ENCODE measurements at places on chromosomes 2 and 18.

GRCh38 chr18:2180586-2180985, 390.7 kb downstream of the METTL4 start:
- no peak for DNase-seq

- DNase-seq, result no peak
Observed at GRCh38 chr2:75289771-75290170, 90.5 kb upstream of the TACR1 start.

GRCh38 chr2:3214065-3214464, 163.6 kb downstream of the EIPR1 start:
- DNase-seq, result no peak

- DNase-seq, result no peak
Observed at GRCh38 chr2:168180483-168180882, 66.9 kb downstream of the STK39 start.

GRCh38 chr2:69584127-69584889, 59.2 kb downstream of the AAK1 start:
- no peak for DNase-seq

GRCh38 chr2:86775338-86775737, 15.4 kb downstream of the CD8A start:
- DNase-seq, result no peak

- DNase-seq, result no peak
Observed at GRCh38 chr2:11067221-11068078, 87.8 kb upstream of the SLC66A3 start.

DNA sequence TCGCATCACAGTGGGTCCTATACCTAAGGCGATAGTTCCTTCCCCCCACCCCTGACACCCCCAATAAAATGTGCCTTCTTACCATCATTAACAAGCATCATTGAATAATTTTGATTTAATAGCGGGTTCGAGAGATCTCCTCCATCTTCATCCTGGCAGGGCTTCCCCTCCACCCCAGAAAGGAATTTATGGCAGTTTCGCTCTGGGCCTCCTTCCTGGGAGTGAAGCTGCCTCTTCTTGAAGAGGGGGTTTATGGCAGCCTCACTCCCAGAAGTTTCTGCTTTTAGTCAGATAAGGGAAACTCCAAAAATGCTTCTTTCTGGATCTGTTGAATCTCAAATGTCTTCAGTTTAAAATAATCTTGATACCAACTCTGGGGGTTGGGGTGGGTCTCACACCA, 45.7 kb downstream of the RRM2 start:
- no peak for DNase-seq

DNA sequence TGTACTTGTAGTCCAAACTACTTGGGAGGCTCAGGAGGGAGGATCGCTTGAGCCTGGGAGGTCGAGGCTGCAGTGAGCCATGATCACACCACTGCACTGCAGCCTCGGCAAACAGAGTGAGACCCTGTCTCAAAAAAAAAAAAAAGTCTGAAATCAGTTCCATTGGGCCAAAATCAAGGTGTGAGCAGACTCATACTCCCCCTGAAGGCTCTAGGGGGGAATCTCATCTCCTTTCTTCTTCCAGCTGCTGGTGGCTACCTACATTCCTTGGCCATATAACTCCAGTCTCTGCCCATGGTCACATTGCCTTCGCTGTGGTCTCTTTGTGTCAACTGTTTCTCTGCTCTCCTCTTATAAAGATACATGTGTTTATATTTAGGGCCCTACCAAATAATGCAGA, 234.0 kb downstream of the LRRTM1 start:
- no peak for DNase-seq

DNA sequence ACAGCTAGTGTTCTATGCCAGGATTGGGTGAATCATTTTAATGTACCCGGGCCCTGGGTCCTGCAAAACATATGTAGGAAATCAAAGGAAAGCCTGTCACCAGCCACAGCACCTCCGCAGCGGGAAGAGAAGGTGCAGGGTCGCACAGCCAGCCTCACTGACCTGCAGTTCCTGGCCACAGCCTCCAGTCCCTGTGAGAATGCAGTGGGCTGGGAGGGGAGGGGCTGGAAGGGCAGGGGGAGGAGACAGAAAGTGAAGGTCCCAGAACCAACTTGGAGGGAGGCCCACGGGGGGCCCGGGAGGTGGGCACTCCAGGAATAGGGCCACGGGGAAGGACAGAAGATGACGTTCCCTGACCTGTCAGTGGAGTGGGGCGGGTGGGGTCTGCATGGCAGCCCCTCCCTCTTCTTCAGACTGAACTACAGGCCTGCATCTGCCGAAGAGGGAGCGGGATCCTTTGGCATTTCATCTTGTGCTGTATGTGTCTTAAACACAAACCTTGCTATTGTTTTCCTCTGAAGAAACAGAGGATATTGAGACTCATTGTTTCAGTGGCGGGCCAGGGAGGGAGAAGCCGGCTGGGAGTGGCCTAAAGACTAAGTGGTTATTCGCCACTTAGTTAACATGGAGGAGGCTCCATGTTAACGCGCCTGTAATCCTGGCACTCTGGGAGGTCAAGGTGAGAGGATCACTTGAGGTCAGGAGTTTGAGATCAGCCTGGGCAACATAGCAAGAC, 7.5 kb downstream of the MAL start:
- DNase-seq, result no peak

DNA sequence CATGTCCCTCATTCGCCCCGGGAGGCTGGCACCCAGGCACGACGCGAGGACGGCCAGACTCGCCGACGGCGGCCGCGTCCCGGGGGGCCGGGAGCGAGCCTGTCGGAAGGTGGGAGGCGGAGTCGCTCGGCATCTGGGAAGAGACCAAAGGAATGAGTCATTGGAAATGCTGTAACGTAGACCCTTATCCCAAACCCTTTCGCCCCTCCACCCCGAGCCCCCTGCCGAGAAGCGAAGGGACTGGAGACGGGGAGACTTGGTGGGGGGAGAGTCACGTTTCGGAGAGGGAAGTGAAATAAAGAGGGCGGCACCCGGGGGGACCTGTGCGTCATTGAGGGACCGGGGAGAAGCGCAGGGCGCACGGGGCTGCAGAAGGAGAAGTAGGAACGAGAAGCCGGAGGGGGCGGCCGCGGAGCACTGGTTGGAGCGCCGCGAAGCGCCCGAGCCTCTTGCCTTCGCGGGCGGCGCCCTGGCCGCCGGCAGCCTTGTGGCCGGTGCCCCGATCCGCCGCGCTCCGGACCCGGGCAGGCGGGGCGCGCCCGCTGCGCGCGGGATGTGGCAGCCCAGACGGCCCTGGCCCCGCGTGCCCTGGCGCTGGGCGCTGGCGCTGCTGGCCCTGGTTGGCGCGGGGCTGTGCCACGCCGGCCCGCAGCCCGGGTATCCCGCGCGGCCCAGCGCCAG, at the start of gene EMILIN2:
Gene EMILIN2 (plus strand): TSS at position 371 of the 681 bp plus-strand sequence. CDS start 183 bp downstream, at position 554.
- DNase-seq, result no peak

- DNase-seq, result no peak
Observed at GRCh38 chr2:23624915-23625314, 239.9 kb downstream of the KLHL29 start.

DNA sequence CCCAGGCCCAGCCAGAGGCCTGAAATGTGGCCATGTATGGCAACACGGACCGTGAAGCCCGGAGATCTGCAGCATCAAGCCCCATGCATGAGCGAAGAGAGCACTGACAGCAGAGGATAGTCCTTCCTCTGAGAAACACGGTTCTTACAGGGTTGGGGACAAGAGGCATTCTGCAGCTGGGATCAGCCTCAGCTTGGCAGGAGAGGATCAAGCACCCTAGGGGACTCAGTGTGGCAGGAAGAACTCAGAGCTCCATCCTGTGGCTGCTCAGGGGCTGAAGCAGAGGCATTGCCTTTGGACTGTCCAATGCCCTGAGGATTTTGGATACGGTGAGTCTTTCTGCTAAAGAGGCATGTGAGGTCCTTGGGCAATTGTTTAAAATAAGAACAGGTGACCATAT, 368.7 kb downstream of the ZNF516 start:
- DNase-seq, result no peak

DNA sequence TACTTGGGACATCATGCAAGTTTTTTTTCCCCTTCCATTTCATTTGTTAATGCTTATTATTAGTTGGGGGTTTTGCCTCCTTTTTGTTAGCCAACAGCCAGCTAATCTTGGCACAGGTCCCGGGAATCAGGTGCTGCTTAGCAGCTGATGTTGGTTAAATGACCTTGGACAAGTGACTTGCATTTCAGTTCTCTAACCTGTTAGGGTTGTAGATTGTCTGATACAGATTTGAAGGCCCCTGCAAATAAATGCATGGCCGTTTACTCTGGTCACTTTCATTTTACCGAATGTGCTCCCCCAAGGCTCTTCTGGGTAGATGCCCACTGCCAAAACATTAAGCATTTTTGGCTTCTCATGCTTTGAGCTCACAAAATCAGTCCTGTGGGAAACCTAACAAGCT, 120.9 kb downstream of the SPTBN1 start:
- DNase-seq, result no peak

GRCh38 chr2:55451699-55452098, 32.0 kb upstream of the CCDC88A start:
- no peak for DNase-seq

DNA sequence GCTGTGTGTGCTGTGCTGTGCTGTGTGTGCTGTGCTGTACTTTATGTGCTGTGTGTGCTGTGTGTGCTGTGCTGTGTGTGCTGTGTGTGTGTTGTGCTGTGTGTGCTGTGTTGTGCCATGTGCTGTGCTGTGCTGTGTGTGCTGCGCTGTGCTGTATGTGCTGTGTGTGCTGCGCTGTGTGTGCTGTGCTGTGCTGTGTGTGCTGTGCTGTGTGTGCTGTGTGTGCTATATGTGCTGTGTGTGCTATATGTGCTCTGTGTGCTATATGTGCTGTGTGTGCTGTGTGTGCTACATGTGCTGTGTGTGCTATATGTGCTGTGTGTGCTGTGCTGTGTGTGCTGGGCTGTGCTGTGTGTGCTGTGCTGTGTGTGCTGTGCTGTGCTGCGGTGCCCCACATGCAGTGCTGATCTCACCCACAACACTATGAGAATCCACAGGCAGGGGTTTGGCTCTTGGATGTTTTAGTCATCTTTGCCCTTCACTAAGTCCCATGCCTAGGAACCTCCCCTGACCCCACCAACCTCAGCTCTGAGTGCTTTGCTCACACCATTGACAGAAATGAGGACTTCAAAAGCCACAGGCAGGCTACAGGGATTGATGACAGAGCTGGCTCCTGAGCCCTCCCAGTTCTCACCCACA, 30.5 kb upstream of the MAL start:
- DNase-seq, result no peak

- no peak for DNase-seq
Observed at GRCh38 chr2:172299741-172300140, 127.6 kb upstream of the ITGA6 start.

DNA sequence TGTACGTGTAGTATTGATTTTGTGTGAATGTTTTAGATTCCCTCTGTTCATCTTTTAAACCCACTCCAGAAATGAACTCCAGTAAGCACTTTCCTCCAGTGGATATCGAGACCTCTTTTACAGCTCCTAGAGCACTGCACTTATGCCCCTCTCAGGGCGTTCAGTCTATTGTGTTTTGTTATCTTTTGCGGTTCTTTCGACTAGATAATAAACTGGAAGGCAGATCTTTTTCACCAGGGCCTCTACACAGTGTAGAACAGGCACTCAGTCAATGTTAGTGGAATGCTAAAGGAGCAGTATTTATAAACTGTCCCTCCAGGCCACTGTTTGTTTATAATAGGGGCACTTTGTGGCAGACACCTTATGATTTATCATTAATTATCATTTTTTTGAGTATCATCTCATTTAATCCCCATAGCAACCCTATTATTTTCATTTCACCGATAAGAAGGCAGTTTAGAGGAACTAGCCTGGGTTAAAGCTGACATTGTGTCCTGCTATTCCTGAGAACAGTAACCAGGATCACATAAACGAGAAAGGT, 742 bp upstream of the SOS1 start:
- DNase-seq, result no peak

DNA sequence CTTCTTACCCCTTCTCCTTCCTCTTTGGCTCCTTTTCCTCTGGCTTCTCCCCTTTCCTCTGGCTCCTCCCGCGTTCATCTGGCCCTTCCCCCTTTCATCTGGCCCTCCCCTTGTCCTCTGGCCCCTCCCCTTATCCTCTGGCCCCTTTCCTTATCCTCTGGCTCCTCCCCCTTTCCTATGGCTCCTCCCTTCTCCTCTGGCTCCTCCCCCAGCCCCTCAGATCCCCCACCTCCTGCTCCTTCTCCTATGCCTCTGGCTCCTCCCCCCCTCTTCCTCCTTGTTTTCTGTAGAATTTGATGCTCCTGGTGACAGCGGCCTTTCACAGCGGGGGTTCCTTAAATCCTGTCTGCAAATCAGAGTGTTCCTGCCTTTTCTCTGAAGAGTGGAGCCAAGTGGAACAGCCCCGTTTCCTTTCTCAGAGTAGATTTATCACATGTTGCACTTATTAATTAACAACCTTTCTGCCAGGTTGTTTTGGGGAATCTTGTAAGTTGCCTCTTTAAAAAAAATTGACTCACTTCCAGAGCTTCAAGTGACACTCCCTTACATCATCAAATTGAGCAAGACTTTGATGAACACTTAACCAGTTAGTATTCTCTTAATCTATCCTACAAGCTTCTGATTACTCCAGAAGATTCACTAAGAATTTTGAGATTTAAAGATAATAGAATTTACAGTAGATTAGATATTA, 27.9 kb downstream of the FABP1 start:
- no peak for DNase-seq

DNA sequence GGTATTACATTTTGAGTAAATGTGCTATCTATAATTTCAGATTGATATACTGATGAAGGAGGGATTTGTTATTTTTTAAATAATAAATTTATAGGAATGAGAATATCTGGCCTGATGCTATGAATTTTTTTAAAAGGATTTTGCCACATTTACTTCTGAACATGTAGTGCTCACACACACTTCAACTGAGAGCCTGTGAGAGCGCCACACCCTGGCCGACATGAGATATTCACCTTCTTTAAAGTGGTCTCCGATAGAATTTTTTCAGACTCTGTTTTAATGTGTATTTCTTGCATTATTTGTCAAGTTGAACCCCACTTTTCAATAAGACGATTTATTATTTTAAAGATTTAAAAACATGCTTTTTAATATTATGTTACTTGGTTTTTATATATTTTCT, 813.3 kb downstream of the DCC start:
- DNase-seq, result no peak

DNA sequence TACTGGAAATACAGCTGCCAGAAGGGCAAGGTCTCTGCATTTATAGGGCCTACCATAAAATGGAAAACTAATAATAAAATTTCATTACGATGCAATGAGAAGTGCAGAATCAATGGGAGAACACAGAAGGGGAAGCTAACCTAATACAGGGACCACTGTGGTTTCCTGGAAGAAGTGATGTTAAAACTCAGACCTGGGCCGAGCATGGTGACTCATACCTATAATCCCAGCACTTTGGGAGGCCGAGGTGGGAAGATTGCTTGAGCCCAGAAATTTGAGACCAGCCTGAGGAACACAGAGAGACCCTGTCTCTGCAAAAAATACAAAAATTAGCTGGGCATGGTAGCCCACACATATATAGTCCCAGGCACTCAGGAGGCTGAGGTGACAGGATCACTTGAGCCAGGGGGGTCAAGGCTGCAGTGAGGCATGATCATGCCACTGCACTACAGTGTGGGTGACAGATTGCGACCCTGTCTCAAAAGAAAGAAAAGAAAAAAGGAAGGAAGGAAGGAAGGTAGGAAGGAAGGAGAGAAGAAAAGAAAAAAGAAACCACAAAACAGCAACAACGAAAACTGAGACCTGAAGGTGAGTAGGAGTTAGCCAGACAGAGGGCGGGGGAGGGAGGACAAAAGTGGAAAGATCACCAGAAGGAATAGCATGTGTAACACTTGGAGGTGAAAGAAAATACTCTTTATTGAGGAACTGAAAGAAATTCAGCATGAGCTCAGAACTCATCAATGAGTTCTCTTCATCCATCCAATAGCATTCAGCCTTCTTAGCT, 58.3 kb upstream of the DTNA start:
- DNase-seq, result no peak

Data from AG04449 (cell line).